Activated CD4-positive, alpha-beta T cell treated with anti-CD3 and anti-CD28 coated beads, Interleukin-2, amount 50 U/mL, for 48 hours (primary cell): ENCODE measurements at places on chromosomes 12 and 14.

DNA sequence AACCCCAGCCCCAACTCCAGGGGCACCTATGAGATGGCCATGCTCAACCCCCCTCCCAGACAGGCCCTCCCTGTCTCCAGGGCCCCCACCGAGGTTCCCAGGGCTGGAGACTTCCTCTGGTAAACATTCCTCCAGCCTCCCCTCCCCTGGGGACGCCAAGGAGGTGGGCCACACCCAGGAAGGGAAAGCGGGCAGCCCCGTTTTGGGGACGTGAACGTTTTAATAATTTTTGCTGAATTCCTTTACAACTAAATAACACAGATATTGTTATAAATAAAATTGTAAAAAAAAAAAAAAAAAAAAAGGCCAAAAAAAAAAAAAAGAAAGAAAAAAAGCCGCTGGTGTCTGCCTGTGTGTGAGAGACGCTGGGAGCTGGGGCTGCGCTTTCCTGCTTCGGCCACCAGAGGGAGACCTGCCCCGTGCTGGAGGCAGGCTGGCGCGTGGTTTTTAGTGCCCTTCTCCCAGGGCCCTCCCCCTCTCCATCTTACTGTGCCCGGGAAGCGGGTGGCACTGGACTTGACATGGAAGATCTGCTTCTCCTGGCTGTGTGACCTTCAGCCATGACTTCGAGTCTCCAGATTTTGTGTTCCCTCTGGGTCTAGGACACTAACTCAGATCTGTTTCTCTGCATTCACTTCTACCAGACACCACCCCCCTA, 3.4 kb upstream of the NXPH4 start:
- peak; percentile 89 for DNase-seq

DNA sequence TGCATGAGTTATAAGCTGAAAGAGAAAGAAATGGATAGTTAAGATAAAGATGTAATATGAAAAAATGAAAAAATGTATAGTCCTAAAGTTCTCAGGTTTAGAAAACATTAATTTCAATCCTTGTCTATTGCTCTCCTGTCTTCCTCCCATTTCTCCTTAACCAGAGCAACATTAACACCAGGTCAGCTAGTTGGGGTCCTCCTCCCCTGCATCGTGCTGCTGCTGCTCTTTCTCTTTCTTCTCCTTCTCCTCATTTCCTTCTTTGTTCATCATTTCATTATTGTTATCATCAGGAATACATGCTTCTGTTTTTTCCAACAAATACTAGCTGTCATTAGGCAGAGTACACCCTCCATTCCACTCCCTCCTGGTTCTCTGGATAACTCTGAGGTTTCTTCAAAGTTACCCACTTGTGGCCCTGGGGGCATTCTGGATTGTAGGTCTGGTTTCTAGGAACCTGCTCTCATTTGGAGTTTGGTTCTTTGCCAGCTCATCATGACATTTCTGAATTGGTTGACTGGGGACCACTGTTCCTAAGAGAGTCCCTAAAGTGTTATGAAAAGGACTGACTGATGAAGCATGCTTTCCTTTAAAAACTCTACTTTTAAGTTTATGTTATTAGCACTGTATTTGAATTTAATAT, 17.0 kb downstream of the ACSS3 start:
- DNase-seq = no peak

DNA sequence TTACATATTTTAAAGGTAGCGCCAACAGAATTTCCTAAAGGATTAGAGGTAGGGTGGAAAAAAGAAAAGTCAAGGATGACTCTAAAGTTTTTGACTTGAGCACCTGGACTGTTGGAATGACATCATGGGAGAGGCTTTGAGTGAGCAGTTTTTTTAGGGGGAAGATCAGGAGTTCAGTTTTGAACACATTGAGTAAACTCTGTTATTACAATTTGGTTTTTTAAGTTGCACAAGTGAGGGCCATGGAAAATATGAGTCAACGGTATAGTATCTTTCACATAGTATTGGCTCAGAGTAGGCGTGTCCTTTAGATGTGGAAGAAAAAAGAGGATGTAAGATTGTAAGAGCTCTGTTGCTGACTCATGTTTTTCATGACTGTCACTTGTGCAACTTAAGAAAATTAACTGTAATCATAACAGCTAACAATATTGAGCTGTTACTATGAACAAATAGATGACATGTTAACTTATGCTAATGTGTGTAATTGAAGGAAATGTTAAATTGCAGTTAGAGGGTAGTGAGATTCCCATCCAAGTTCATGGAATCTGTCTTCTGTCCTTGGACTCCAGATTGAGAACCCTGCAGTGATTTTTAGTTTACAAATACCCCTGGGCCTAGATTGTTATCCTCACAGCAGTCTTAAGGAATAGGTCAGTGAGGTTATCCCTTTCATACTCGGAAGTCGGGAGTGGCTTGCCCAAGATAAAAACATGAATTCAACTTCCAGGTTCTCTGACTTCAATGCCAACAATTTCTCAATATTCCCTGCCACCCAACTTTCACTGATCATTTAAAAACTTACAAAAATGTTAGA, 48.2 kb upstream of the ATP2B1 start:
- DNase-seq = no peak

- no peak for DNase-seq
Measured at GRCh38 chr14:81591266-81591665, 57.6 kb upstream of the SEL1L start.

- DNase-seq = no peak
Measured at GRCh38 chr14:100336618-100337530, 13.7 kb downstream of the SLC25A47 start.

GRCh38 chr14:34920339-34920738, 45.2 kb upstream of the BAZ1A start:
- no peak for DNase-seq

DNA sequence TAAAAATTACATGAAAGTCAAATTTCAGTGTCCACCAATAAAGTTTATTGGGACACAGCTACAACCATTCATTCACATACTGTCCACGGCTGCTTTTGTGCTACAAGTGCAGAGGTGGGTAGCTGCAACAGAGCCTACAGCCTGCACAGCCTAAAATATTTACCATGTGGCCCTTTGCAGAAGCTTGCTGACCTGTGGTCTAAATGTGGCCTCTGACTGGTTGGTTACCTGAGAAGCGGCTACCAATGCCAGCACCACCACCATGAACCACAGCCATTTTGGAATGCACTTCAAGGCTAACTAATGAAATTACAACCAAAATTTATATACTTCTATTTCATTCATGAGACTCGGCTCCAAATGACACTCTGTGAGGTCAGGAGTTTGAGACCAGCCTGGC, 58.6 kb downstream of the NT5DC3 start:
- DNase-seq = no peak

DNA sequence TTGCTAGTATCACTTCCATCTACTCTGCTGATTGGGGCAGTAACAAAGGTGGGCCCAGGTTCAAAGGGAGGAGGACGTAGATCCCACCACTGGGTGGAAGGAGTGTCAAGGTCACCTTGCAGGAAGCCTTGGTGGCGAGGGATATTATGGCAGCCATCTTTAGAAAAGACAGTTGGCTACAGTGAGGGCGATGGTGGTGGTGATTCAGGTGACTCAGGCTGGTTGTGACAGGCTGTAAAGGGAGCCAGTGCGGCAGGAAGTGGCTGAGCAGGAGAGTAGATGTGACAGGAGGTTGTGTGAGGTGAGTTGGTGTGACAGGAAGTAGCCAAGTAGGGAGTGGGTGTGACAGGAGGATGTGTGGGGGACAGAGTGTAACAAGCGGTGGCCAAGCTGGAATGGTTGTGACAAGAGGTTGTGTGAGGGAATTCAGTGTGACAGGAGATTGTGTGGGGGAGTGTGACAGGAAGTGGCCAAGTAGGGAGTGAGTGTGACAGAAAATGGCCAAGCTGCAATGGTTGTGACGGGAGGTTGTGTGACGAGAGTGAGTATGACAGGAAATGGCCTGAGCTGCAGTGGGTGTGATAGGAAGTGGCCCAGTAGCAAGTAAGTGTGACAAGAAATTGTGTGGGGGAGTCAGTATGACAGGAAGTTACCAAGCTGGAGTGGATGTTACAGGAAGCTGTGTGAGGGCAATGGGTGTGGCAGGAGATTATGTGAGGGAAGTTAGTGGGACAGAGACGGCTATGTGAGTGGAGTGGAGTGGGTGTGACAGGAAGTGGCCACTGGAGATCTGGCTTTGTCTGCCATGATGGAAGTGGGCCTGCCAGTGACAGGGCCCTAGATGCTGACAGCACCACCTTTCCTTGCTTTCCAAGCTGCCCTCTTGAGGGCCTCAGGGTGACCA, 136.5 kb upstream of the MYL2 start:
- peak; percentile 61 for DNase-seq

DNA sequence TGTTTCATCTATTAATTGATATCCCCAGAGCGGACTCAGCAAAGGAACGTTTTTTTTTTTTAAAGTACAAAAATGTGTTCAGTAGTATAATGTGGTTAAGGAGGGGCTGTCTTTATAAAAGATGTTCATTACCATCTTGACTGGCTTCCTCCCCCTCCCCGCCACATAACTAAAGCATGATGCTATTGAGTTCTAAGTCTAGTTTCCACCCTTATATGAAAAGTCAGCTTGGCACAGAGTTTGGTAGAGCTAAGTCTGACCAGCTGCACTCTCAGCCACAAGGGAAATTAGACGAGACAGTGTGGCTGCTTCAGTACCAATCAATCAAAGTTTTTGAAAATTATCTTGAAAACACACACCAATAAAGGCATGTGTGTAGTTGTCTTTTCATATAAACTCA, 1.9 kb upstream of the MYBPC1 start:
- DNase-seq = no peak
